ENCODE measurements at places on chromosomes 3 and 15.

DNA sequence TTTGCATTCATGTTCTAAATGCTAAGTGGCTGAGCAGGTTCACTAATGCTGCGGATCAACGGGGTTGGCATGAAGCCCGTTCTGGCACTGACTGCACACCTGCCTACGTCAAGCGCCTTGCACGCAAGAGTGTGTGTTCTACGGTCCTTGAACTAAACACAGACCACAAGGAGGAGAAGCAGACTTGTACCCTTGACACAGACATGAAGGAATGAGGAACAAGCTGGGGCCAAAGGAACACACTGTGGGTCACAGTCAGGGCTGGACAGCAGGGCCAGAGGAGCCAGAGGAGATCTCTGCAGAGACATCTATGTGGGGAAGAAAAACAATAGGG lies 48.0 kb upstream of the LDHAL6B start:
- no peak for DNase-seq

- DNase-seq: no peak
Measured at GRCh38 chr3:80152692-80153091, 384.9 kb upstream of the ROBO1 start.

GRCh38 chr3:170584585-170585007 lies 1.3 kb downstream of the SLC7A14 start:
- DNase-seq: peak; percentile 49

DNA sequence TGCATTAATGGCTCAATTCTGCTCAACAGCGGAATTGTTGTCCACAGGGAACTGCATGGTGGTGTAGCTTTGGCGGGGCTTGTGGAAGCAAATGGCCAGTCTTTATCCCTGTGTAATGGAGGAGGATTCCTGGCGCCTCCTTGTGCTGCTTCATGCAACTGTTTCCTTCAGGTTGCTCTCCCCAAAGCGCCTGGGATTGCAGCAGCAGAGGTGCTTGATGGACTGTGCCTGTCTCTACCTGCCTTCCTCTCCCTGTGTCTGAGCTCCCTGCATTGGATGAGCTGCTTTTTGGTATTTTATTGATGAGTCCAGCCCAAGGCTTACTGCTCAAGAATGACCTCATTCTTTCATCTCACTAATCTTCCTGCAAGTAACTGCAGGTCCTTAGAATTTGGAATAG lies 72.9 kb upstream of the NDN start:
- no peak for DNase-seq

DNA sequence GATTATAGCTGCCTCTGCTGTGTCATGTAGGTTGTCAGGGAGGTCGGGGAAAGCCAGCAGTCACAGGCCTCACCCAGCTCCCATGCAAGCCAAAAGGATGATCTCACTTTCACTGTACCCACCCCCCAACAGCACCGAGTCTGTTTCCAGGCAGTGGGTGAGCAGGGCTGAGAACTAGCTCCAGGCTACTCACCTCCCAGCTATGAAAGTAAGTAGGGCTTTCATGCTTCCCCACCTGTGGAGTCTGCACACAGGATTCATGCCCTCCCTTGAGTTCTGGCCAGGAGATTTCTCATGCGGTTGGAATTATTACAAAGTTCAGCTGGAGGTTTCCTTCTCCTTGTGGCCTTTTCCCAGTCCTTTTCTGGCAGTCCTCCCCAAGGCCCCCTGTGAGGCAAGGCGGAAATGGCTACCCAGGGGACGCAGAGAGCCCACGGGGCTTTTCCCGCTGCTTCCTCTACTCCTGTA lies 356.2 kb downstream of the SV2B start:
- no peak for DNase-seq

GRCh38 chr3:69938061-69938460 lies 61.5 kb upstream of the SAMMSON start:
- no peak for DNase-seq

GRCh38 chr3:55571913-55572312 lies 84.8 kb upstream of the WNT5A start:
- no peak for DNase-seq

DNA sequence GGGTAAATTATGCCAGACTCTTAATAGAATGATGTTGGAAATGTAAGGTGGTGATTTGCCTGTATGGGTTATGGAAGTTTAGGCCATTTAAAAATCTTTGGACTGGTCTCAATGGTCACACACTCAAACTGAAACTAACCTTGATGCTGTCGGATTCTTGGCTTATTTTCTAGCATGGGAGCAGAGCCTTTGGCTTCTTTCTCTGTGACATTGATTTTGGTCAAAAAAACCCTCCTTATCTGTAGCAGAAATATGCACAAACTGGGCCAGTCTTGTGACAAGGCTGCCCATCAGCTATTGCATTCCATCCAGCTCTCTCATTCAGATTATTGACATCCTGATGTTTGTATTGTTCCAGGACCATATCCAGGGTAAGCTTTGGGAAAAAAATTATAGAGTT lies 35.9 kb downstream of the ARPP21 start:
- DNase-seq: no peak

DNA sequence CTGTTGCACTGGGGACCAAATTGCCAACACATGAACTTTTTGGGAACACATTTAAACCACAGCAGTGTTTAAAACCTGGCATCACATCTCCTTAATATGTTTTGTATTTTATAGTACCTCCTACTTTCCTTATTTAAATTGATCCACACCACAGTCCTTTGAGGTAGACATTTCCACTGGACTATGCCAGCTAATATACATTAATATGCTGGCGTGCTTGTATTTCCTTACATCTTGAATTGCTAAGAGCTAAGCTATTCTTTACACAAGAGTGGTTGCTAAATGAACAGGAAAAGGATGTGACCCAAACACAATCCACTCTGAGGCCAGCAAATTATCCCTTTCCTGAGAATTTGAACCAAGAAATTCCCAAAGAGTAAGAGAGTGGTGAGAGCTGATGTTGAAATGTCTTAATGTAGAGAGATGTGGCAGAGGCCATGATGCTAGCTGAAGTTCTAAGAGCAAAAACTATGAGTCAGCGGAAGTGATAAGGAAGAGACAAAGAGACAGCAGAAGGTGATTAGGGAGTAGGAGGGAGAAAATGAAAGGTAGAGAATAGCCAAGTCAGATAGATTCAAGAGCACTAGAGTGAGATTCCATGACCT lies 131.2 kb downstream of the CD47 start:
- no peak for DNase-seq

- DNase-seq: no peak
Measured at GRCh38 chr3:123064914-123065313, 1.9 kb upstream of the PDIA5 start.

DNA sequence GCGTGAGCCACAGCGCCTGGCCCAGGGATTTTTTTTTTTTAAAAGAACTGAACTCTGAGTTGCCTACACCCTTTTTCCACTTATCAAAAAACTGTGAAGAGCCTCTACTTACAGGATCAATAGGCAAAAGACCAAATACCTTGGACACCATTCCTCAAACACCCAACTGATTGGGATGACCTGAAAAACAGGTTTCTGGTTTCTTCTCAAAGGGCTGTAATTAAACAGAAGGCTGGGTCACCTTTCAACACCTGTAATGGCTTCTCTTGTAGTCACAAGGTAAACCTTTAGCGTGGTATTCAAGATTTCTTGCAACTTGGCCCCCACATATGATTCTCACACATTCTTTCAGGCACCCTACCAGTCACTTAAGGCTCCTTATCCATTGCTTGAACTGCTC lies 38.4 kb upstream of the PLXND1 start:
- DNase-seq: no peak

- DNase-seq: no peak
Measured at GRCh38 chr3:42830437-42831320, 21.4 kb downstream of the ACKR2 start.

DNA sequence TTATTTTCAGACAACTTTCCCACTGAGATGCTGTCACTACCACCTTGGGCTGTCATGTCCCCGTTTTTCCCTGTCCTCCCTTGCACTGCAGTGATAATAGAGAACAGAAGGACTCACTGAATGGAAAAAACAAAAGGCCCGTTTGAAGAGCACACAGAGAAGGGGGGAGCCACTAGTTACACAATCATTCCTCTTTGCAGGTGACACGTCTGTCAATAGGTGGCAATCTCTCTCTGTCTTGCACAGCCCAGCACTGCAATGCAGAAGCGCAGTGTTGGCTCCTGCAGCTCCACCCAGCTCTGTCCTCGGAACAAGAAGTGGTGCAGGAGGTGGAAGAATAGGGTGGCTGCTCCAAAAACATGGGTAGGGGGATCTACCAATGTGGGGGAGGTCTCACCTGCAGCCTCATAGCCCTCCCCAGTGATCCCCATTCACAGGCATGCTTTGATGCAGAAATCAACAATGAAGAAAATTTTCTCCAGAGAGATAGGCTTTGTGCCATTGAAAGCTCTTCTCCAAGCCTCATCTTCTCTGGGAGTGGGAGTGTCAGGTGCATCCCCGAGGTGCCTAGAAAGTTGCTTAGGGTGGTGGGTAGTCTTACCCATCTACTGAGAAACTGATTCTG lies 31.8 kb downstream of the FSTL1 start:
- peak; percentile 75 for DNase-seq

DNA sequence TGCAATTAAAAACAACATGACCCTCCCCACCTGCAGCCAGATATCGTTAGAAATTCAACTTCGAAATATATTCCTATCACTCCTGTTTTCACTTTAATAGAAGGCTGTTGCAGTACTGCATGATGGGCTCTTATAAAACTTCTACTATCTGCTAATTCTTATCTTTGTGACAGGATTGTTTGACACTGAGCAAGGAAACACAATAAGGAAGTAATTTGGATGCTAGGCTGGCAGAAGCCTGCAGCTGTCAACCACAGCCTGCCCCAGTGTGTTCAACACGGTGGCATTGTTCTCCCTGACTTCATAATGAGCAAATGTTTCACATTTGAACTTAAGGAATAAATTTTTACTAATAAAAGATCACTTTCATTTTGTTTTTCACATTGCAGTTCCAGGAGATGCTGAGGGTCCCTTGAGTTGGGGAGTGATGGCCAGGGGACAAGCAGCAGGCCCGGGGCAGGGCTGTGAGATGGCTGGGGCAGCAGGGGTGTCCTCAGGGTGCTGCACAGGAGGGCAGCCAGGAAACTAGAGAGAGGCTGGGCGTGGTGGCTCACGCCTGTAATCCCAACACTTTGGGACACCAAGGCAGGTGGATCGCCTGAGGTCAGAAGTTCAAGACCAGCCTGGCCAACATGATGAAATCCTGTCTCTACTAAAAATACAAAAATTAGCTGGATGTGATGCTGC lies 64.8 kb upstream of the SEC61A1 start:
- DNase-seq: no peak

DNA sequence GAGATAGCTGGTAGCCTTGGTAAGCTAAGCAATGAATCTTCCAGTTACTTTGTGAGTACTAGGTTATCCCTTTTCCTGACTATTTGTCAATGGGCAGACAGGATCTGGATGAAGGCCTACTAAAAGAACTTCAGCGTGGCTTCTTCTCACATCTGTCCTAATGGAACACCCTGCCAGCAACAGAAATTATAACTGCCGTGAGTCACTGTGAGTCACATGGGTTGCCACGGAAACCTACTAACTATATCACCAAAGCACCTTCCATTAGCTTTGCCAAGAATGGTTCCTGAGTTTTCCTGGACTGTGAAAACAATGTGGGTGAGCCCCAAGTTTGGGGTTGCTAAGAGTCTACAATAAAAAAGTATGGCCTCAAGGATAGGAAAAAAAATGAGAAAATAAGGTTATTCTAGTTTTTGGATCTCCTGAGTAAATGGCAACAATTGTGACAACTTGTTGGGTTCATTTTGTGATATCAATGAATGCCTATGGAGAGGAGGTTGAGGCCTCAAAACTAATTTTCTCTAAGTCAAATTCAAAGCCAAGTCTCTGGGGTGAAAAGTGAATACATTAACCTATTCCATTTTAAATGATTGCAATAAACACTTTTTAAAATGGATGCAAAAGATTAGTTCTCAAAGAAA lies 195.1 kb upstream of the ICE2 start:
- DNase-seq: peak; percentile 52

DNA sequence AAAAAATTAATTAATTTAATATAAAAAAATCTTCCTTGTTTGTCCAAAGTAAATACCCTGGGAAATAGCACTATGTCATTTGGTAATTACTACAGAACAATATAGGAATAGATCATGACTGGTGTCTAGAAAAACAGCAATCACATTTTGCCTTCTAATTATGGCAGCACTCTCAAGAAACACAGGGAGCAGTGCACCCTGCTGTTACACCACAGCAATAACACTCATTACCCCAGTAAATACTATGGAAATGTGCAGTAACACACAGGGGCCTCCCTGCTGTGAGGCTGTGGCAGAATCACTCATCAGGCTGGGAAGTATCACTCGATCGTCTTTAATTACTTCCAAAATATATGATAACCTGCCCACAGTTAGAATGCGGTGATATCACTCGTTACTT lies 646.0 kb downstream of the TUSC7 start:
- peak; percentile 26 for DNase-seq

DNA sequence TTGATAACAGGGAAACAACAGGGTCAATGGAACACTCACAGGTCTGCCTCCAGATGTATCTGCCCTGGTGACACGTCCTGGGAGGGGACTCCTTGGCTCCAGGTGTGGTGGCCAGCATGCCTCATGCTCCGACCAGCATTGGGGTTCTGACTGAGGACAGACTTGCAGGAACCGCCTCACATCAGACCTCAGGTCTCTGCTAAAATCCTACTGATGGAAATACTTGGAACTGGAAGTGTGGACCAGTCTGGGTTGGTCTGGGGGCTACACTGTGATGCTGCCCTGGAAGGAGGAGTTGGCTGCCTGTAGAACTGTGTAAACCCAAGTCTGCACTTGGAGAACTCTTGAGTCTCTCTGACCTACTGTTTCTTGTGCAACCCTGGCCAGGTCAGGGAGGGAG lies 17.1 kb upstream of the KY start:
- DNase-seq: no peak

DNA sequence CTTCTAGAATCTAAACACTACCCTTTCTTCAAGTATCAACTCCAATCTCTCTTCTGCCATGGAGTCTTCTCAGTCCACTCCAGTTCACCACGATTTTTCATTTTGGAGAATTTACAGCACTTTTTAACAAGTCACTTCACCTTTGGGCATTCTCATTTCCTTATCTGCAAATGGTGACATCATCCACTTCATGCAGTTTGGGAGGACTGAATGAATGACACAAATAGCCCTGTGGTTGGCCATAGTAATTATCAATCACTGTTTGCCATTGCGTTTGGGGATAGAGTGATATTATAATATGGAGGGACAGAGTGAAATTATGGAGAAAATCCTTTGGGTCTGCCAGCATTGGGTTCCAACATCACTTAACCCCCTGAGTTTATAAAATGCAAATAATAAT lies 38.0 kb upstream of the TM4SF1 start:
- DNase-seq: no peak

Measured in putamen (tissue), 1 donor.